ENCODE measurements at places on chromosomes 12 and 14.

- no peak for DNase-seq
Observed at GRCh38 chr14:33979613-33980276, 28.9 kb upstream of the EGLN3 start.

DNA sequence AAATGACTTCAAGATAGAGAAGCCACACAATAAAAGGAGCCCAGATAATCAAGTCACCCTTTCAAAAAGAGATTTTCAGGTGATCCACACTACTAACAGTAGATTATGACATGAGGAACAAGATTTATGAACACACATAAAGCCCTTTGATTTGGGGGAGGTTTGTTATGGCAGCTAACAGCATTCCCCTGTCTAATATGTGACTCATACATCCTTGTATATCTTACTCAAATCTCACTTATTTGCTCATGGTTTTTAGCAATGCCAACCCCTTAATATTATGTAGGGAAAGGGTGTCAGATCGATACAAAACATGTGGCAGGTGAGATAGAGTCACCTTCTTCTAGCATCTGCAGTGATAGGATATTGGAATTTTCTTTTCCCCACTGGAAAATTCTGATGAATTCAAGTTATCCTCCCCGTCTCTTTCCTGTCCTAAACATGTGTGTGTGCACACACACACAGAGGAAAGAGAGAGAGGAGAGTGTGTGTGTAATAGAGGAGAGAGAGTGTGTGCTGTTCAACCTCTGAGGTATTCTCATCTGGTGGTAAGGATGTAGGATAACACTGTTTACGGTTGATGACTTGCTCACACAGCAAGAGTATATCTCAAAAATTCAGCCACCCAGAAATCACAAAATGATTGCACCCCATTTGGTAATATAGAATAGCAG lies 319.9 kb downstream of the KCNC2 start:
- peak; percentile 23 for DNase-seq

DNA sequence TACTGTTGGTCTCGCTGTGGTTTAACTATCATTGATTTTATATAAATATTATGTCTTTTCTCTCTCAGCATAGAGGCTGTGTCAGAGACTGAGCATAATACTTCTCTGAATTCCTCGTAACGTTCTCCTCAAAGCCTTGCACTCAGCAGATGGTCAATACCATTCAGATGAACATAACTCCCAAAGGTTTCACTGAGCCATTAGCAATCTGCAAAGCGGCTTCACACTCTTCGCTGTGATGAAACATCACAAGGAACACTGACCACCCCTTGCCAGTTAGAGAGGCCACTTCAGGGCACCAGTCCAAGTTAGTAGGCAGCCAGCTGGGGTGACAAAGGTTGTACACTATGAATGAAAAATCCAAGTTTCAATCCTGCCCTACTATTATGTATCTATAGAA lies 30.1 kb upstream of the STON2 start:
- DNase-seq, result no peak

- DNase-seq, result no peak
Observed at GRCh38 chr14:68580096-68580645, 212.7 kb downstream of the ZFP36L1 start.

DNA sequence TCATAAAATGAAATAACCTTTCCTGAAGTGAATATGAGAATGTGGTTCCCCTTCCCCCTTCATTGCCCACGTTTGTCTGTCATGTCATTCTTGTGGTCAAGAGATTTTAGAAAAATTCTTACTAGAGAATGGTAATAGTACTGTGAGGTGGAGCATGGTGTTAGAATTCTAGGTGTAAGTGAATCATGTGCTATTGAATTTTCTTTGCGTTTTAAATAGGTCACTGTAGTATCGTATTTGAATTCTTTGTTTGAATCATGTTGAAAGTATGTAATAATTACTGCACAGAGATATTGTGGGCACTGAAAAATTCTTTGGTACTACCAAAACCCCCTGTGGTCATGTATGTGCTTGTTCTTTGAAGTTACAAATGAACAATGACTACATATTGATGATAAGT lies 49.9 kb downstream of the FUT8 start:
- DNase-seq, result no peak

GRCh38 chr12:115382681-115383080 lies 698.7 kb upstream of the TBX3 start:
- DNase-seq, result no peak

GRCh38 chr14:48936362-48936761 lies 649.8 kb downstream of the RPS29 start:
- no peak for DNase-seq

GRCh38 chr12:109844091-109844490 lies 10.9 kb upstream of the TRPV4 start:
- no peak for DNase-seq

GRCh38 chr12:51424662-51425539 lies at the start of gene SLC4A8:
Gene SLC4A8 (plus strand): TSS chr12:51424831. CDS start chr12:51424988, 157 bp downstream.
- no peak for DNase-seq

DNA sequence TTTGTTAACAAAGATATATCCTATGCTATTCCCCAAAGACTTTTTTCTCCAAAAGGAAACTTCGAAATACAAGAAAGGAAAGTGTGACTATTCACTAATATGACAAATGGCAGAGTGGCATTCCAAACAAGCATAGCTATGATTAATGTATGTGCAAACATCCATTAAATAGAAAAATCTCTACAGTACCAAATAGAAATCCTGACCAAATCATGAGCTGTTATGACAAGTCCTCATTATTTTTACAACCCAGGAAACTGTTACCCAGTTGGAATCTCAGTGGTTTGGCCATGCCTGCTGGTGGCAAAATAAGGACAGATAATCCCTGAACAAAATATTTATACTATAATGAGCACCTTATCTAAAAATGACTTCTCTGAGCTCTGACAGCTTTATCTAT lies 202.1 kb downstream of the SEC23A start:
- DNase-seq, result no peak

DNA sequence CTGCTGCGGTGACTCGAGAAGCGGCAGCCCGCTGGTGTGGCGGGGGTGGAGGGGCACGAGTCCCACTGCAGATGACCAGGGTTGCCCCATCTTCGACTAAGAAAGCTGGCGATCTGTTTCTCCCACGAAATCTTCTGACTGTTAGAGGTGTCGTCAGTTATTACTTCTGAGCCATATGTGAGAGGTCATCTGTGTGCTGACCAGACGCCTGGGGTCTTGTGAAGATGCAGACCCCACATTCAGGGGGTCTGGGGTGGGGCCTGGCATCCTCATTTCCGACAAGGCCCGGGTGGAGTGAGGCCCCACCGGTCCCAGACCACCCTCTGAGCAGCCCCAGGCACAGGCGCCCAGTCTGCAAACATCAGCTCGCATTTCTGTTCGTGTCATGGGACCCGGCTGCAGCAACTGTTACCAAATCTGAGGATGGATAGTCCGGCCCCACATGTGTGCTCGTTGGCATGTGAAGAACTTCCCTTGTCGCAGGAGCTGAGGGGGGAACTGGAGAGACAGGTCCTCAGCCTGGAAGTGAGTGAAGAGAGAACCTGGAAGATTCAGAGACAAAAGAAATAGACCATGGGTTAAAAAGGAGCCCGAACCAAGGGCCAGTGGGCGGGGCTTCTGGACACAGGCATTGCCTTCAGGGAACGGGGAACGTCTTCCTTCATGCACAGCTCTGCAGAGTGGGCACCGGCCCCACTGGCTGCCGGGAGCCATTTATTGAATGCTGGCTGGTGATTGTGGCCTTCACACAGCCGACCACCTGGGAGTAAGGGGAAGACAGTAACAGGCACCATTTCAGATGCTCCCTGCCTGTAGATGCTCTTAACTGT lies 135.2 kb downstream of the ADGRD1 start:
- no peak for DNase-seq

- DNase-seq, result no peak
Observed at GRCh38 chr12:128549601-128550218, 274.0 kb downstream of the SLC15A4 start.

Measured in epithelial cell of proximal tubule (primary cell).